Activated CD8-positive, alpha-beta memory T cell treated with anti-CD3 and anti-CD28 coated beads for 1 hour (primary cell): ENCODE measurements at places on chromosomes 4 and X.

DNA sequence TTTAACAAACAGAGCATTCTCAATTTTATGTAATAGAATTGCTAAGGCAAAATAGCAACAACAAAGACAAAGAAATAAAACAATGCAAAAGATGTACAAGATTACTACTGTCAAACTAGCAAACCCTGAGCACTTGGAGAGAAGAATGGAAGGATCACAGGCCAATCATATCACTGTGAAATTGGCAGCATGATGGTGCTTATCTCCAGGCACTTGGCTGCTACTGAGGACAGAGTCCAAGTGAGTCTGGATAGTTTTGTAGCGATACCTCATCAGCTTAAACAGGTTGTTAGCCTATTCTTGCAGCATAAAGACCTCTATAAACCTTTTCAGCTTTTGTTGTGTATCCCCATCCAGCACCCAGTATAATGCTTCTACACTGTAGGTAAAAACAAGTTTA is 117.7 kb downstream of the C4orf33 start:
- no peak for DNase-seq

DNA sequence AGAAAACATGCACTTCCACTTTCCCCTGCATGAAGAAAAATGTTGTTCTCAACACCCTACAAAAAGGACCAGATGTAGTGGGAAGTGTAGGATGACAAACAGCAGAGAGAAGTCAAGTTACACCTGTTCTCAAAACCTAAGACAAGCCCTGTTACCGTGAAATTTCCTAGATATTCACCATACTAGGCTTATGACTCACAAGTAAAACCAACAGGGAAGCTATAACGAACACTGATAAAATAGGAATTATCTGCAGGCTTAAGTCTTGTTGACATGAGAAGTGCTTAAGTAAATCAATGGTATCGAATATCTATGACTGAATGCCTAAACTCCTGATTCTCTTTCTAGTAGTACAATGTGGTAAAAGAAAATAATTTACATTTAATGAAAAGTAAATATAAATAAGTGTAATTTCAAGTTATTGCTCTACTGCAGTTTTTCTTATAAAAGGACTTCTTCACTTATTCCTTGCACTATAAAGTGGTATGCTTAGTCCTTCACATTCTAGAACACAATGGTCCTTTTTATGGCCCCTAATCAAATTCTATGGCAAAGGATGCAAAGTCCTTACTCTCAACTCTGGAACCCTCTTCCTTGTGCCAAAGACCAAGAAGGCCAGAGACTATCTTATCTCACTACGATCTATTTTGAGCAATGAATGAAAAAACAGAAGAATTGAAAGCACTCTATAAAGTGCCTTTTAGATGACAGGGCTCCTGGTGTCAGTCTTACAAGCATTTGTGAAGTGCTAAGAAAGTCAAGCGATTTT is 19.6 kb downstream of the AP1S2 start:
- DNase-seq, result no peak

- DNase-seq, result no peak
Measured at GRCh38 chrX:120742946-120743665, 113.3 kb upstream of the C1GALT1C1 start.

DNA sequence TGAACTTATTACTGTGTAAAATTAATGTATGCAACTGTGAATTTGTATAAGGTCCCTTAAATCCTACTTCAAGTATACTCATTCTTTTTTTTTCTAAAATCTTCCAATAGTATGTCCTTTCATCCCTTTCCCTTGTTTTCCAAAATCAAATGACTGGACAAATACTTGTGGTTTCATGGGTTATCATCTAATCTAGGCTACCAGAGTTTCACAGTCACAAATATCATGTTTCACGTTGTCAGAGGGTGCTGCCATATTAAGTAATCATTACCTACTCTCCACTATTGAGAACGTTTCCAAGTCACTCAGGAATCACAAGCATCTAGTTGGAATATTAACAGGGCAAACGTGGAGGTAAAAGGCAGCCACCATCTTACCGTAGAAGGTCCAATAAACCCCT is 1235.0 kb upstream of the TENM3 start:
- no peak for DNase-seq

DNA sequence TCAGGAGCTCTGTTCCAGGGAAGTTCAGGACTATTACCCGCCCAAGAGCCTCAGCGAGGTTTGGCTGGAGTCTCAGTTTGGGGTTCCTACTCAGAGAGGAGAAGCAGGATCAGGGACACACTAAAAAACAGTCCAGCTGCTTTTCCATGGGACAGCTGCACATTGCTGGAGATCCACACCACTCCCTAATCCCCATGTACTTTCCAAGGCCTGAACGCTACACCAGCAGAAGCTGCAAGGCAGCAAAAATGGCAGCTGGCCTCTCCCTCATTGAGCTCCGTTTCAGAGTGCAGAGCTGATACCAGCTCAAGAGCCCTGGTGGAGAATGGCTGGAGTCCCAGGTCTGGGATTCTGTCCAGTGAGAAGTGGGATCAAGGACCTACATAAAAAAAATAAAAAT is 551.2 kb upstream of the PABPC5 start:
- DNase-seq, result no peak

- DNase-seq, result peak; percentile 33
Measured at GRCh38 chrX:23756165-23756564, 13.1 kb upstream of the ACOT9 start.

- no peak for DNase-seq
Measured at GRCh38 chrX:25288676-25289075, 272.9 kb upstream of the ARX start.

GRCh38 chr4:13476915-13477314 is 7.2 kb downstream of the RAB28 start:
- DNase-seq, result no peak

DNA sequence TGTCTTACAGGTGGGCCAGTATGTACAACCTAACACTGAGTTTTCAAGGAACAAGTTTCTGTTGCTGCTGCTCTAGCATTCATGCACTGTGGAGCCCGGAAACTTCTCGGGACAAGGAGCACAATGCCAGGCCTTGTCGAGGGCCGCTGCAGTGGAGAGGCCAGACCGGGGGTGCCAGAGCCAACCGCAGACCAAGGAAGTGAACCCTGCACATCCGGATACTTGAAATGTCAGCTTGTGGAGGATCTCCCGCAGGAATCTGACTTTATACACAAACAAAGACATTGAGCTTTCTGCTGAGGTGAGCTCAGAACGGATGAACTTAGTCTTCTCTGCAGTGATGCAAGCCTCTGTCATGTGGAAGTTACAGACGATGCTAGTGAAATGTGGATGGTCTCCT is 99.5 kb downstream of the ZNF827 start:
- no peak for DNase-seq

DNA sequence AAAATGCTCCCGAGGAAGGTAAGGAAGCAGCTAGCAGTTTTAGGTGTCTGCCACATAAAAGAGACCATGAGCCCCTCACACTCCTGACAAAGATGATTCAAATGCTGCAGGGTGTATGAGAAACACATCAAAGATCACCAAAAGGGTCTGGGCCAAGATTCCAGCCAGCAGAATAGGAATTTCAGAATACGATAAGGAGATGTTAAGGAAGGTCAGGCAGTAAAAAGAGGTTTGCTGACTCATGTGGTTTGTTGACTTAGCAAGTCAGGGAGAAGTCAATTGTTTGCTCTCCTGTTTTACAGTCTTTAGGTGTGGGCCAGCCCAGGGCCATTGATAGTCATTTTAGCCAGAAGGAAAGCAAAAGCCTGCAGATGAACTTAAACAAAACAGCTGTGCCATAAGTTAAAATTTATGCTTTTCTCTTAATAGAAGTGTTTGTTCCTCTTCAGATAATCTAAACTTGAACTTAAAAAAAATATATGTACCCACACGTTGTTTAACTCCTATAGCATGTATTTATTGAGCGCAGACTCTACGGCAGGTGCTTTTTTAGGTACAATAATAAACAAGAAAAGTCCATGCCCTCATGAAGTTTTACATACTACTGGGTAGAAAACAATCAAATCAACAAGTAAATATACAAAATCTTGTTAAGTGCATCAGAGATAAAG is 115.6 kb downstream of the CAMK2D start:
- DNase-seq, result no peak

DNA sequence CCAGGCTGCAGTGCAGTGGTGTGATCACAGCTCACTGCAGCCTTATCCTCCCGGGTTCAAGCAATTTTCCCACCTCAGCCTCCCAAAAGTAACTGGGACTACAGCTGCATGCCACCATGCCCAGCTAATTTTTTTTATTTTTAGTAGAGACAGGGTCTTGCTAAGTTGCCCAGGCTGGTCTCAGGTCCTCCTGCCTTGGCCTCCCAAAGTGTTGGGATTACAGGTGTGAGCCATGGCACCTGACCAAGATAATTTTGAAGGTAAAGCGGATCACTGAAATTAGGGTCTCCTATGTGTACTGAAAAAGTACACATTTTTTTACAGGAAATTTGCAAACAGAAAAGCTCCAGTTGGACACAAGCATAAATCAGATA is 4.8 kb downstream of the SAT1 start:
- no peak for DNase-seq

GRCh38 chrX:124829930-124830329 is 483.6 kb downstream of the SH2D1A start:
- DNase-seq, result no peak

GRCh38 chr4:22463179-22463578 is 52.7 kb downstream of the ADGRA3 start:
- no peak for DNase-seq

GRCh38 chr4:185792384-185793115 is 19.4 kb downstream of the SORBS2 start:
- no peak for DNase-seq

- no peak for DNase-seq
Measured at GRCh38 chr4:177052211-177052934, 257.3 kb upstream of the NEIL3 start.

DNA sequence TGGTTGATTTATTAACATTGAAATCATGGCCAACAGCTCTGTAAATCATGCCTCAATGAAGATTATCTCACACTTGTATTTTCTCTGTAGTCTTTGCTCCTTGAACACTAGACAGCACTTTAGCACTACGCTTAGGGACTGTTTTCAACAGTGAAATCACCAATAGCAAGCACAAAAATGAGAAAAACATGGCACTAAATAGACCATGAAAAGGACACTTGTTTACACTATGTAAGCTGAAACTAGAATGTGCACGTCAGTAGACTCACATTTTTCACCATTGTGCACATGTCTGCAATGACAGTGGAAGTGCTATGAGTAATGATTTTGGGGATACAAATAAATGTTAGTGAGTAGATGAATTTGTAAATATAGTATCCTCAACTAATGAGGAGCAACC is 3.1 kb downstream of the BMP2K start:
- no peak for DNase-seq

GRCh38 chrX:18461431-18461830 is 36.0 kb downstream of the CDKL5 start:
- no peak for DNase-seq

GRCh38 chrX:116111934-116112595 is 58.5 kb upstream of the AGTR2 start:
- no peak for DNase-seq

DNA sequence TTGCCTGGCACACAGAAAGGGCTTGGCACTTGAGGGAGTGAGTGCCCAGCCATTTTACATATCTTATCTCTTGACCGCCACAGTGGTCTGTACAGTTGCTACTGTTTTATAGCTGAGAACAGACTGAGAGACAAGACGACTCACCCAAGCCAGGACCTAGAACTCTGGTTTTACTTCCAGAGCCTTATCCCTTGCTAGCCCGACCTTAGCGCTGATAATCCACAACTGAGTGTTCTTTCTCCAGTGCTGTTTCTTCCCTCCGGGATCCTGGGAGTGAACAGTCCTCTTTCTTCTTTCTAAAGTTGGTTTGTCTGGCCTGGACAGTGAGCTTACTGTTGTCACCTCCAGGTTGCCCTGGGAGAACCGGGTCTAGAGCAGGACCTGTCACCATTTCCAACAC is 52.5 kb upstream of the TADA2B start:
- no peak for DNase-seq

DNA sequence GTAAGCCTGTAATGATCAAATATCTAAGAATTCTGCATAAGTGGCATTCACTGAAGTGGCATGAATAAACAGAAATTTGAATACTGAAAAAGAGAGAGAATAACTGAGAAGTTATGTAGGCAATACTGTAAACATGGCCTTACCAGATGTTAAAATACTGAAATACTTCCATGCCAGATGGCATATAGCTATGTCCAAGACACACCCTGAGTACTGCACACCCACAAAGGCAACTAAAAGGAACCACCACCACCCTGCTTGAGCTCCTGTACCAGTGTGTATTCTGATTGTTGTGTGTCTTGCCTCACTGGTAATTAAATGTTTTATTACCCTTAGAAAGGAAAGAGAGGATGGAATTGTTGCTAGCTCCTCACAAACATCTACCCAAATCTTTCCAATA is 192.1 kb downstream of the ADAMTS3 start:
- DNase-seq, result no peak

- DNase-seq, result no peak
Measured at GRCh38 chr4:181538431-181538830, 704.8 kb upstream of the TENM3 start.

GRCh38 chrX:104112326-104112951 is at the start of gene ZCCHC18:
Gene ZCCHC18 (plus strand): TSS chrX:104112523. CDS start chrX:104114112, 1,589 bp downstream.
- no peak for DNase-seq

GRCh38 chrX:7134981-7135380 is 12.5 kb upstream of the STS start:
- no peak for DNase-seq

GRCh38 chr4:19026281-19026680 is 1004.7 kb upstream of the LCORL start:
- DNase-seq, result no peak

GRCh38 chr4:26058537-26058936 is 144.5 kb downstream of the SMIM20 start:
- no peak for DNase-seq

DNA sequence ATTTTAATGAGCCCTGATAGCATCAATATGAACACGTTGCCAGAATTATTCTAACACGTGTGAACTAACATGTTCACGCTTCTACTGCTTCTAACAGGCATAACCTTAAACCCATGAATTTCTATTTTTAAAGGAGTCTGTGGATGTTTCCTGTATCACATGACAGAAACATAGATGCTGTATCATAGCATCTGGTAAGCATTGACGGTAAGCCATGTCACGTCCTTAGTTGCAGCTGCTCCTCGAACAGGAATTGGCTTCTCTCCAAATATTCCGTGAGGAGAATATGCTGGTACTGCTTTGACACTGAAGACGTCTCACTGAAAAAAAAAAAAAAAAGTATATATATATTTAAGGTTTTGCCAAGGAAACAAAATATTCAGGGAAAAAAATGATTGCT is 105.1 kb upstream of the MXRA5 start:
- DNase-seq, result no peak

DNA sequence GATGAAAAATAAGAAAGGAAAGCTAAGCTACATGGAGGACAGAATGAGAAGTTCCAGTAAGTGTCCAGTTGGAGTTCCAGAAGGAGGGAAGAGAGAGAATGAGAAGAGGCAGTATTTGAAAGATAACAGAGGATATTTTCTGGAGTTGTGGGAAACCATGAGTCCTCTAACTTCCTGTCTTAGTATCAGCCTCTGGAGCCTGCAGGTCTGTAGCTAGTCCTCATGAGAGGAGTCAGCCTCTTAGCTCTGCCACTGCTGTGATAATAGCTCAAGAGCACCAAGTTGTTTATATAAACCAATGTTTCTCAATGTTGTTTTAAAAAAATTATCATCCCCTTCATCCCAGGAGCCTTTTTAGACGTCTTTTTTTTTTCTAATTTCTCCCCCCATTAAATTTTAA is 2.4 kb upstream of the PLAC1 start:
- DNase-seq, result no peak
